ENCODE measurements at places on chromosomes 11 and 22.
A peak's percentile ranks its signal among the peaks of the same experiment; 100 is the strongest.

DNA sequence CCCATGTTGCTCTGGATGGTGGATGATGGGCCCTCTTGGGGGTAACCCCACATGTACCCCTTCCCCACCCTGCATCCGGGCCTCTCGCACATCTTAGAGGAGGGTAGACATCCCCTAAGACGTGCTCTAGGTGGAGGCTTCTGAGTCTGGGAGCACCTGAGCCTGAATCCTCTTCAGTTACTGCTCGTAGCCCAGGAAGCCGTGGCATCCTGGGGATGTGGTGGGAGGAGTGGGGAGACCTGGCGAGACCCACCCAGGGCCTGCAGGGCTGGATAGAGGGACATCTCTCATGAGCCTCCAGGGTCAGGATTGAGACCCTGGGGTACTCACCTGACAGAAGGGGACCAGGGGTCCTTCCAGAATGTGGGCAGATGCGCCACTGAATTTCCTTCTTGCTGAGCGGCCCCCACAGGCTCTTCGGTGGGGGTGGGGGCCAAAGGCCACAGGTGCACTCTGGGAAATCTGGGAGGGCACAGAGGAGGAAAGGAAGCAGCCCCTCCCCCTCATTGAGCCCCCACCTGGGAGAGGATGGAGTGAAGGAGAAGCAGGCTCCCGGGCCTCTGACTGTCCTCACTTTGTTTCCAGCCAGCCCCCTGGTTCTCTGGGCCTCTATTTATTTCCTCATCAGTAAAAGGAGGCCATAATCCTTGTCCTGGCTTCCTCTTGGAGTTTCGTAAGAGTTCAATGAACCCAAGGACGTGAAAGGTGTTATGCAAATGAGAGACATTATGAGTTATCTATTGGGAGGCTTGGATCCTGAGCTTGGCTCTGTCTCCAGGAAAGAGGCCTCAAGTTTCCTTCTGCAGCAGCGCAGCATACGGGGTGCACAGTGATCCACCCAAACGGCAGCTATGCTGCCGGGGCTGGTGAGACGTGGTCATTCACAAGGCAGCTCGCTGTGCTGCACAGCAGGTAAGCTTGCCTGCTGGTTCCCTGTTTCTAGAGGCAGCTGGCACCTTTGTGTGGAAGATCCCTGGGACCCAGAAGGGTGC, 31.2 kb downstream of the KCNJ4 start:
- DNase-seq: peak; percentile 40

GRCh38 chr11:64040684-64041322, 5.1 kb downstream of the FLRT1 start:
- DNase-seq: peak; percentile 16

GRCh38 chr11:66845143-66845875, 2.1 kb downstream of the RCE1 start:
- no peak for DNase-seq

GRCh38 chr11:72456651-72457050, 22.3 kb upstream of the CLPB start:
- no peak for DNase-seq

GRCh38 chr11:65780770-65781151, at the start of gene AP5B1:
AP5B1 (minus strand) TSS chr11:65780976; CDS start chr11:65780591, 385 bp downstream.
- peak; percentile 74 for DNase-seq

DNA sequence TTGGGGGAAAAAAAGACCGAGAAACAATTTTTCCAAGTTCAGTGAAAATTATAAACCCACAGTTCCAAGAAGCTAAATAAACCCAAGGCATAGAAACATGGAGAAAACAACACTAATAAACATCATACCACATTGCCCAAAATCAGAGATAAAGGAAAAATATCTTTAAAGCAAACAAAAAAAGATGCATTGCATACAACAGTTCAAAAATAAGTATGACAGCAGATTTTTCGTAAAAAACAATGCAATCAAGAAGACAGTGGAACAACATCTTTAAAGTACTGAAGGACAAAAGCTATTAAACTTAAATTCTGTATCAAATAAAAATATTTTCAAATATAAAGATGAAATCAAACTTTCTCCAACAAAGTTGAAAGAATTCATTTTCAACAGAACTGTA, 921.3 kb downstream of the METTL15 start:
- DNase-seq: peak; percentile 5

GRCh38 chr22:23409976-23410375, 170.1 kb downstream of the IGLL1 start:
- no peak for DNase-seq

DNA sequence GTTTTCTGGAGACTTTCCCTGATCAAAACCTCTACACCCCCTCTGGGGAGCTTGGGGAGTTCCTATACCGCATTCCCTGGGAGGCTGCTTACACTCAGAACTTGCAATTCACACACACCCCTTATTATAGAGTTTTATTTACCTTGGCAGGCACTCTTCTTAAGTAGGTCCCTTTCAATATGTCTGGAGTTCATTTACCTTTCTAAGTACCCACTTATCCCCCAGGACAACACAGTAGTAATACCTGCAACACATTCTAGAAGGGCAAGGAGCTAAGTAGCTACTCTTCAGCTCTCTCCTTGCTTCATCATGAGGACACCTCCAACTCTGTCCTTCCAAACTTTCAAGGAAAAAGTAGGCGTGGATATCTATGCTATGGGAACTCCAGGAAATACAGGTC, 127.8 kb upstream of the ANO3 start:
- DNase-seq: no peak

DNA sequence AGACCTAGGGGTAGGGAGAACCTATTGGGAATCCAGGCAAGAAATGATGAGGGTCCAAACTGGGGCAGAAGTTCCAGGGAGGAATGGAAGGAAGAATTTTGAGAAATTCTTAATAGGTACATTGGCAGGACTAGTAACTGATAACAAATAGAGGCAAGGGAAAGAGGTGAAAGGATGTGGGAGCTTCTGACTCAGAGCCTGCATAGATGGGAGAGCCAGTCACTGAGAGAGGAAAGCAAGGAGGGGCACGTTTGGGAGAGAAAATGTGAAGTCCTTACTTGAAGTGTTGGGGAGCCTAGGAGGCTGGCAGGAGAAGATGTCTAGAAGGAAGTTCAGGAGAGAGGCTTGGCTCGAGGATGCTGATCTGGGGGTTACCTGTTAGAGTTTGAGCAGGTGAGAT, 104.6 kb upstream of the NCAM1 start:
- DNase-seq: no peak

DNA sequence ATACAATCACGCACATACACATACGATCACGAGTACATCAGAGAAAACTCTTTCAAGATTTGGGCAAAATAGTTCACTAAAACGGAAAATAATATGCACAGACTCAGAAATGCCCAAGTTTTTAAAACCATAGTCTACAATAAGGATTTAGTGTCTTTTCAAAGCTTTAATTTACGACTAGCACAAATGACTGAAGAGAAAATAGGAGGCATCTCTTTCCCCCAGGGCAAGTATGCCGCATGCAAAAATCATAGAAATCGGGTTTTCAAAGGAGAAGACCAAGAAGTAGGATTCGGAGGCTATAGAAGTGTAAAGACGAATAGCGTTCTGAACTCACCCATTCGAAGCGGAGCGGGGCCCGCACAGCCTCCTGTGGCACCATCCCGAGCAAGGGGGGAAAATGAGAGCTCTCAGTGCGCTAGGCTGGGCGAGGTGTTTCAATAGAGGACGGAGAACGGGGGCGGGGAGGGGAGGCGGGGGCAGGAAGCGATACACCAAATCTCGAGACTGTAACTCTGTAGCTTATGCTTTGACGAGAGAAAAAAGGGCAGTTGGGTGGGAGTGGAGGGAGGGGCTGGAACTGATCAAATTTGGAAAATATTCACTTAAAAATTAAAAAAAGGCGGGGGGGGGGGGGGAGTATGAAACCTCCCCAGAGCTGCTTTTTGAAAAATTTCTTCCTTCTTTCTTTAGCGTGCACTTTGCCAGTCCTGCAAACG, 15.8 kb downstream of the BLID start:
- peak; percentile 78 for DNase-seq

- peak; percentile 91 for DNase-seq
Measured at GRCh38 chr11:118359295-118359958, at the start of gene UBE4A. UBE4A (plus strand) TSS chr11:118359600; CDS start chr11:118365081, 5,481 bp downstream.

GRCh38 chr11:31375879-31376278, 6.2 kb downstream of the DNAJC24 start:
- DNase-seq: no peak

DNA sequence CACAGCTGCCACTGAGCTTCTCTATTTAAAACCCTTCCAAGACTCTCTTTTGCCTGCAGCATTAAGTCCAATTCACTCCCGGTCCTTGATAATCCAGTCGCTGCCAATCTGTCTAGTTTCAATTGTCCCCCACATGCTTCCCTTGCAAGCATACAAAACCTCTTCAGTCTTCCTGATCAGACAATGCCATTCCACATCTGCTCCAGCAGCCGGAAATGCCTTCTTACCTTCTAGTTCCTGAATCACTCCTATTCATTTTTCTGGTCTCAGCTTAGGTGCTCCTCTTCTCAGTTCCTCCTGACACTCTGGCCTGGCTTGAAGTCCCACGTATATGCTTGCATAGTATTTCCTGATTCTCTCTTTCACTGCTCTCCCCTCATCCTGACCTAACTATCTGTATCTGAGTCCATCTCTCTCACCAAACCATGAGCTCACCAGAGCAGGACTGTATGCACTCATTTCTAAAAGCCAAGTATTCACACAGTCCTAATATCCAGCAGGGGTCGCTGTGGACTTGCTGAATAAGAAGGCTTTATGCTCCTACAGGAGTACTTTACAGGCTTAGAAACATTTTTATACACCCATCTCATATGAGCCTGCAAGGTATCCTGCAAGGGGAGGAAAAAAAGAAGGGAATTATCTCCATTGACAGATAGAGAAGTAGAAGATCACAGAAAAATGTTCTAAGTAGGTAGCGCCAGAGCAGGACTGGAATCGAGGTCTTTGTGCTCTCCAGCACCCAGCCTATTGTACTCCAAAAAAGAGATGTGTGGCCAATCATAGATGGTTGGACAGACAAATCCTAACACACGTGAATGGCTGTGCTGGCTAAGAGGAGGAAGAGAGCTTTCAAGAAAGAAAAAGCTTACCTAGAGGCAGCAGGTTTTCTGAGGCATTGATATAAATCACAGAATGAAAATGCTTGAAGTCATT, 19.2 kb downstream of the XRRA1 start:
- DNase-seq: peak; percentile 94

DNA sequence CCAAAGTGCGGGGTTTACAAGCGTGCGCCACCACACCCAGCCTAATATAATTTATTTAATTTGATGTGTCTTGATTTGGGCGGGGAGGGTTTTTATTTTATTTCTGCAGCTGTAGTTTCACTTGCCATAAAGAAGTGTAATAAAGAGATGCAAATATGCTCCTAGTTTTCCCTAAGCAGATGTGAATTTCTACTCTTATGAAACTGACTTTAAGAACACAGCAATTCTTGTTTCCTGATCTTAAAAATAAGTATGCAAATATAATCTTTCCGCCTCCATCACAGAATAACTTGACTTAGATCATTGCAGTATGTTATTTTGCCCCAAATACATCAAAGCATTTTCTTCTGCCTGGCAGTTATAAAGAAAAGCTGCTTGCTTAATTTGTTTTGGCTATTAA, 4.4 kb downstream of the SPCS2 start:
- no peak for DNase-seq

DNA sequence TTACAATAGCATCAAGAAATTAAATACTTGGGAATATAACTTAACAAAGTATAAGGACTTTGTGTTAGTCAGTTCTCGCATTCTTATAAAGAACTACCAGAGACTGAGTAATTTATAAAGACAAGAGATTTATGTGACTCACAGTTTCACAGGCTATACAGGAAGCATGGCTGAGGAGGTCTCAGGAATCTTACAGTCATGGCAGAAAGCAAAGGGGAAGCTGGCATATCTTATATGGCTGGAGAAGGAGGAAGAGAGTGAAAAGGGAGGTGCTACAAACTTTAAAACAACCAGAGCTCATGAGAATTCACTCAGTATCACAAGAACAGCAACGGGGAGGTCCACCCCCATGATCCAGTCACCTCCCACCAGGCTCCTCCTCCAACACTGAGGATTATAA, 32.0 kb upstream of the CCDC134 start:
- DNase-seq: peak; percentile 47

DNA sequence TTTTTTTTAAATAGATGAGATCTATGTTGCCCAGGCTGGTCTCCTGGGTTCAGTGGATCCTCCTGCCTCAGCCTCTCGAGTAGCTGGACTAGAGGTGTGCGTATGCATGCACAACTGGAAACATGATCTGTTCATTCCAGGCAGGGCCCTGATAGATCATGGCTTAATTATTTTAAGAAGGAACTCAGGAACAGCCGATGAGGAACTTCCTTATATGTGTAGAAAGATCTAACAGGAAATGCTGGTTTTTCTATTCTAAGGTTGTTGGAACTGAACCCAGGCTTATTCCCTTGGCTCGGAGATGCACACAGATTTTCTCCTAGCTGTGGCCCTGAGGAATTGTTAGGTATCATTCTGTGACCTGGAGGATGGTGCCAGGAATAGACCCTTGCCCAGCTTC, 32.4 kb downstream of the SPECC1L start:
- DNase-seq: no peak

DNA sequence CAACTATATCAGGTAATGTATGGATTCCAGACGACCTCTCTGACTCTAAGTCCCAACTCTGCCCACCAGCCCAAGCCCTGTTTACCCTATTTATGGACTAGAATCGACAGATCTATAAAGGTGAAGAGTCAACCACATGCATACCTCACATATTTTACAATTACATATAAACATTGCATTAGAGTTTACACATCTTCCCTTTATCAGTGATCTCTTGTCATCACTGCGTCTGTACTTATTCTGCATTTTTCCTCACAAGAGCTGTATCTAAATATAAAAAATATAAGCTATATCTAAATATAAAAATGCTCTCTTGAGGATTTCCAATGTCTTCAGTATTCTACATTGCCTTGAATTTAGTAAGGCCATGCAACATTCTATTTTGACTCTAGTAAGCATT, 8.5 kb downstream of the FIBIN start:
- DNase-seq: no peak

Data from MCF 10A (cell line).